Psoas muscle (tissue), 8 donors: ENCODE measurements at places on chromosomes 1 and 21. TPM values are rescaled to one million over a fixed set of nuclear protein-coding genes. Genes with fewer than 3 reads are reported as not detected.
A peak's percentile ranks its signal among the peaks of the same experiment; 100 is the strongest.

DNA sequence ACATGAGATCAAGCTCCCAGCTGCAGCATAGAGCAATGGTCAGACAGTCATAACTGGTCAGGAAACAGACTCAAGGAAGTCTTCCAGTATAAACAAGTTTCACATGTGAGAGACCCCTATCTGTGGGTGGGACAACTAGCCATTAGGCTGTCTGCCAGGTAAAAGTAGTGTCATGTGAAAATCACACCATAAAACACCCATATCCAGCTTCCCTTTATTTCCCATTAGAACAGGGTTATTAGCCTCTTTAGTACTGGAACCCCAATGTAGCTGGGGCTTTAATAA is 426.7 kb downstream of the KCNT2 start:
- H3K36me3 ChIP-seq: no peaks in the 10 kb centered on the region
- H3K27ac ChIP-seq: no peak overlapping the region
- H3K4me3 ChIP-seq: no peak overlapping the region
- no peaks in the 10 kb centered on the region for H3K27me3 ChIP-seq
- no peak for DNase-seq

DNA sequence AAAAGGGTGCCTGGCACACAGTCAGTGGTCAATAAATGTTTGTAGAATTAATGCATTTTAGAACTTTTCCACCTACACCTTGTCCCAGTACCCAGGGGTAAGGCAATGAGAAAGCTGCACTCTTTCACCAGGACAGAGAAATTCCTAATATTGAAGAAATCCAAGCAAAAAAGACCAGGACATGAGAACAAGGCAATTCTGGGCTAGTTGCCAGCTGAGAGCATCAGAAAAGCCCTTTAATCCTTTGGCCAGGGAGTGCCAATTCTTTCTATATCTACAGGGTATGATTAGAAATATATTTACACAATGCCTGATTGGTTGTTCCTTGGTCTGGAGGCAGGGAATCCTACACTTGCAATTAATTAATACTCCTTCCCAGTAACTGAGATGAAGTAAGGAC is 492.4 kb upstream of the NFIA start:
- H3K27me3 ChIP-seq: no peaks in the 10 kb centered on the region
- no peaks in the 10 kb centered on the region for H3K36me3 ChIP-seq
- H3K27ac ChIP-seq: no peak overlapping the region
- no peaks in the 10 kb centered on the region for H3K4me1 ChIP-seq

GRCh38 chr21:45448810-45449657 is 44.1 kb downstream of the COL18A1 start:
- peak; percentile 44 for DNase-seq
- H3K4me1 ChIP-seq: no peaks in the 10 kb centered on the region
- no peak overlapping the region for H3K27ac ChIP-seq

DNA sequence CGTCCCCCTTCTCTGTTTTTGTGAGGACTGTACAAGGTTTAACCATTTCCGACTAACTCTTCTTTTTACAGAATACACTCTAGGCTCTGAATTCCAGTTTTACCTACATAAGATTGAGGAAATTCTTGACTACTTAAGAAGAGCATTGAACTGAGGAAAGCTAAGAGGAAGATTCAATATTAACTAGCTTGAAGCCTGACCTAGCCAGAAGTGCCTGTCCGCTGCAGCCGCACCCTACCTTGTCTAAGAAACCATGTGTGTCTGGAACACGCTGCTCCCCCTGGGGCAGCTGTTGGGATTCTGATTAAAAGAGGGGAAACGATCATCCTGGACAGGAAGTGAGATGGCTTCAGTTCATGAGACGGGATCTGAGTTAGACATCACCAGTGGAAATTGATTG is 28.9 kb downstream of the CA6 start:
- no peak overlapping the region for H3K4me3 ChIP-seq
- no peak overlapping the region for H3K27ac ChIP-seq
- no peak for DNase-seq
- no peaks in the 10 kb centered on the region for H3K4me1 ChIP-seq
- no peaks in the 10 kb centered on the region for H3K36me3 ChIP-seq

DNA sequence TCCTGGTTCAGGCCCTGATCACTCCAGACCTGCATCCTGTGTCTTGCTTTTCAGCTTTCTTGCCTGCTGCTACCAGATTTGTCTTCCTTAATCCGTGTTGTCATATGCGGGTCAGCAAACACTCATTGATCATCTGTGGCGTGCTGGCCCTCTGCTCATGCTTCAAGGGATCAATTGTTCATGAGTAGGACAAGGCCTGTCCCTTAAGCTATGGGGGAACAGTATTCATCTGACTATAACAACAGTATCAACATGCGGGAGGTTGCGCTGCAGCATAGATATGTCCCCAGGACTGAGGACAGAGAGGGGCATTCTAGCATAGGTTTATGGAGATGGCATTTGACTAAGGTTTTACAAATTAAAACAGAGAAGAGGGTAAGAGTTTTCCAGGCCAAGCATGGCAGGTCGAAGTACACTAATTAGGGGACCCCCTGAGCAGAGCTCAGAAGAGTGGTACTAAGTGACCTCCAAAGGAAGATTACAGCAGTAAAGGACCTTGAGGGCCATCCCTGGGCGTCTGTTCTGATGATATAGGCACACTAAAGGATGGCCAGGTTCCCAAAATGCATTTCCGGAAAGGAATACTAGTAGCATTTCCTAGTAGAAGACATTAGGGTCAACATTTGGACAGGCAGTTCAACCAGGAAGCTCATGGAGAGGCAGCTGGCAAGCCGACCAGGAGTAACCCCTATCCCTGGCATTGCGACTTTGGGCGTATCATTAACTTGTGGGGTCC is 811 bp upstream of the ZNF672 start:
- H3K4me3 ChIP-seq: peak overlapping the region; percentile 74
- DNase-seq: peak; percentile 63
- no peaks in the 10 kb centered on the region for H3K27me3 ChIP-seq

DNA sequence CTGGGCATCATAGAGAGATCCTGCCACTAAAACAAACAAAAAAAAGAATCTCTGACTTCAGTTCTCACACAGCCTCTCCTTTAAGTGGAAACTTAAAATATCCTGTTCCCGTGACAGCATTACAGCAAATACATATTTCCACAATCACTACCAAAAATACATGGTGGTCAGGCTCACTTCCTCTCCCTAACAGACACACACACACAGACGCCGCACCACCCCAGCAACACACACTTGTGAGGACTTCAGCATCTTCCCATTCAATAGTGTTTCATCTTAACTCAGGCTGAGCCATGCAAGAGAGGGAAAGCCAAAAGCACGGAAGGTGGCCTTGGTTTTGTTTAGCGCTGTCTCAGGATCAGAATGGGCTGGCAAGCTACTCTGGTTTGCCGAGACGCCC is 21.9 kb downstream of the KIAA1614 start:
- H3K36me3 ChIP-seq: no peaks in the 10 kb centered on the region
- no peak for DNase-seq

- no peaks in the 10 kb centered on the region for H3K27me3 ChIP-seq
- no peak for DNase-seq
- no peak overlapping the region for H3K4me3 ChIP-seq
- H3K4me1 ChIP-seq: peaks cover 30% of the 10 kb centered on the region
These were observed 30.5 kb downstream of the CAMTA1 start for GRCh38 chr1:6815726-6816125.

TSTD1 gene
- 33.9 TPM for total RNA-seq

GRCh38 chr1:23150742-23151141 is 17.9 kb downstream of the LUZP1 start:
- peaks cover 6% of the 10 kb centered on the region for H3K4me1 ChIP-seq
- DNase-seq: no peak
- H3K27ac ChIP-seq: no peak overlapping the region
- no peak overlapping the region for H3K4me3 ChIP-seq
- H3K36me3 ChIP-seq: no peaks in the 10 kb centered on the region

- H3K36me3 ChIP-seq: no peaks in the 10 kb centered on the region
- H3K4me3 ChIP-seq: peak overlapping the region; percentile 64
- H3K27me3 ChIP-seq: peaks cover 41% of the 10 kb centered on the region
- no peak for DNase-seq
- H3K27ac ChIP-seq: no peak overlapping the region
These were observed 1.0 kb downstream of the RNF220 start for GRCh38 chr1:44405798-44406736.

DNA sequence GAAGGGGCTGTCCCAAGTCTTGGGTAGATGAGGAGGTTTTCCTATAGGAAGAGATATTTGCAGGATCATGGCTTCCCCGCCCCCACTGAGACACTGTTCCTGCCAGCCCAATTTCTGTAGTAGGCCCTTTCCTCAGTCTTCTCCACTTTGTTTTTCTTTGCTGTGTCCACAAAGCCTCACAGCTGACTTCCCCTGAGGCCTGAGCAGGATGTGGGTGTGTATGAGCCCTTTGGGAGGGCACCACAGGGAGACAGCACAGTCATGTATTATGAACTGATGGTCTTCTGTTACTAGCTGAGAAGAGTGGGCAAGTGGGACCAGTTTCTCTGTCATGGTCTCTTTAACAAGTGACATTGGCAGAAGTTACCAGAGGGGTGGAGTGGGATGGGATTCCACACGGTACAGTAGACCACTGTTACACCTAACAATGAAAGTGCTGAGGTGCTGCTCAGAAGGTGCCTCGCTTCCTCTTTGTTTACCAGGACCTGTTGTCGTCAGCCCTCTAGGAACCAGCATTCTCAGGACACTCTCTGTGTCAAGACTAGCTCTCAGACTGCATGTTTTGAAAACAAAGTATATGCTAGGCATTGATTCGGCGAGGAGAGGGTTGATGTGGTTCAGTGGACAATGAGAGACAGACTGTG is 253.8 kb upstream of the HOOK1 start:
- DNase-seq: no peak
- no peaks in the 10 kb centered on the region for H3K27me3 ChIP-seq
- no peaks in the 10 kb centered on the region for H3K36me3 ChIP-seq
- H3K4me3 ChIP-seq: no peak overlapping the region
- H3K4me1 ChIP-seq: peaks cover 5% of the 10 kb centered on the region
- H3K27ac ChIP-seq: no peak overlapping the region

- no peaks in the 10 kb centered on the region for H3K4me1 ChIP-seq
- no peak overlapping the region for H3K27ac ChIP-seq
- DNase-seq: no peak
- H3K27me3 ChIP-seq: no peaks in the 10 kb centered on the region
These were observed 186.0 kb downstream of the LEPR start for GRCh38 chr1:65606426-65606825.

DNA sequence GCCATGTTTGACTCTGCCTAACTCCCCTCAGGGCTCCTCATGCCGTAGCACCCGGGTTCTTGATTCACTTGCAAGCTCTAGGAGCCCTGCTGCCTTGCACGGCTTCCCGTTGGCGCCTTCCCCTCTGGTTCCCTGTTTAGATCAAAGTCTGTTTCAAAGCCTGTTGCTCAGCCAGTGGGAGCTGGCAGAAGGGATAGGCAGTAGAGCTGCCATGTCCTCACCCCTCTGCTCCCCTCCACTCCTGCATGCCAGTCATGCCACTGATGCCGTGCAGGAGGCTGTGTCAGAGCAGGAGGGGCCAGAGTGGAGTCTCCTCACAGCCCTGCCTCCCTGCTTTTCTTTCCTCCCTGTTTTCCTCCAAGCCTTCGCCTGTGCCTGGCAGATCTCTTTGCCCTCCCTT is 26.5 kb downstream of the HMGCS2 start:
- H3K27me3 ChIP-seq: no peaks in the 10 kb centered on the region
- H3K4me3 ChIP-seq: no peak overlapping the region
- peaks cover 5% of the 10 kb centered on the region for H3K4me1 ChIP-seq
- H3K27ac ChIP-seq: no peak overlapping the region
- H3K36me3 ChIP-seq: no peaks in the 10 kb centered on the region

RAB7B gene
- 0.17 TPM for total RNA-seq

DNA sequence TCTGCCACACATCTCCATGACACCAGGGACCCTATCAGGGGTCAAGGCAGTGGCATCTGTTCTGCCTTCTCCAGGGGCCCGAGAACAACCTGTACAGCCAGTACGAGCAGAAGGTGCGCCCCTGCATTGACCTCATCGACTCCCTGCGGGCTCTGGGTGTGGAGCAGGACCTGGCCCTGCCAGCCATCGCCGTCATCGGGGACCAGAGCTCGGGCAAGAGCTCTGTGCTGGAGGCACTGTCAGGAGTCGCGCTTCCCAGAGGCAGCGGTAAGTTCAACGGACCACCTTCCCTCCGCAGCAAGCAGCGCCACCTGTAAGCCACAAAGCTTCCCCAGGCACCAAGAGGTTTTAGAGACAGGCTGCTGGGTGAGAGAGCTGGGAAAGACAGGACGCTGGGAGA is 15.9 kb downstream of the MX2 start:
- no peak overlapping the region for H3K27ac ChIP-seq
- peaks cover 2% of the 10 kb centered on the region for H3K27me3 ChIP-seq
- H3K4me1 ChIP-seq: no peaks in the 10 kb centered on the region
- no peaks in the 10 kb centered on the region for H3K36me3 ChIP-seq

DNA sequence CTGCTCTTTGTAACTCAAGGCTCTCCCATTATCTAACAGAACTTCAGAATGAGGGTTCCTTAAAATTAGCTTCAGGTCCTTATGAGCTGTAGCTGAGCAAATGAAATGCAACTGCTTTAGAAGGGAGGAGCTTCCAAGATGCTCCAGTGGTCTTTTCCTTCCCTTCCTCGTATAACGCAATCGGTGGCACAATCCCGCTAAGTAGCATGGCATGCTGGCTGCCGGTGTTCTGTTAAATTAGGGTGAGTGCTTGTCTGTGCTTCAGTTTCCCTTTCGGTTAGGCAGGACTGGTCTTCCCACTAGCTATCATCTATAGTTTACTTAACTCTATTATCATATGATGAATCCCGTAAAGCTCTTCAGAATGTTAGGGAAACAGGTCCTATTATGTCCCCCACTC is 917 bp downstream of the KIAA0040 start:
- H3K36me3 ChIP-seq: no peaks in the 10 kb centered on the region
- H3K27me3 ChIP-seq: no peaks in the 10 kb centered on the region
- peaks cover 38% of the 10 kb centered on the region for H3K4me1 ChIP-seq
- peak overlapping the region; percentile 72 for H3K27ac ChIP-seq

DYNLT4 gene
- 0.59 TPM for total RNA-seq

CFAP410 gene
- total RNA-seq: 8.3 TPM

GRCh38 chr1:27710574-27710973 is 15.2 kb upstream of the FAM76A start:
- no peaks in the 10 kb centered on the region for H3K27me3 ChIP-seq
- H3K27ac ChIP-seq: no peak overlapping the region
- H3K4me1 ChIP-seq: no peaks in the 10 kb centered on the region
- H3K4me3 ChIP-seq: no peak overlapping the region
- DNase-seq: no peak
- no peaks in the 10 kb centered on the region for H3K36me3 ChIP-seq

APP gene
- 84.4 TPM for total RNA-seq

GRCh38 chr1:57966751-57967406 is 543.0 kb upstream of the DAB1 start:
- no peaks in the 10 kb centered on the region for H3K4me1 ChIP-seq
- no peak for DNase-seq
- no peaks in the 10 kb centered on the region for H3K36me3 ChIP-seq
- H3K27ac ChIP-seq: no peak overlapping the region

DNA sequence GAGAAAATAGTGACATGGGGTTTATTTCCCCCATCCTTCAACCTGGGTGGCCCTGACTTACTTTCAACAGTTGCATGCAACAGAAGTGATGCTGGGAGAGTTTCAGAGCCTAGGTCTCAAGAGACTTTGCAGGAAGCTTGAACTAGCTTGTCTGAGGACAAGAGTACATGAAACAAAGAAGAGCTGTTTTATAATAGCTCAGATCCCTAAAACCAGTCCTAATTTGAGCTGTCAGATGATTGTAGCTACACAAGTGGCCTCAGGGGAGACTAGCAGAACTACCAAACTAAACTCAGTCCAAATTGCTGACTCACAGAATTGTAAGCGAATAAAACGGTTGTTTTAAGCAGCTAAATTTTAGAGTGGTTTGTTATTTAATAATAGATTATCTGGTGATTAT is 17.1 kb downstream of the RC3H1 start:
- peaks cover 57% of the 10 kb centered on the region for H3K4me1 ChIP-seq
- no peaks in the 10 kb centered on the region for H3K27me3 ChIP-seq
- no peaks in the 10 kb centered on the region for H3K36me3 ChIP-seq
- H3K27ac ChIP-seq: peak overlapping the region; percentile 30
- no peak for DNase-seq
